Neural crest cell (in vitro differentiated cells): ENCODE measurements at places on chromosomes 11 and 22. TPM values are rescaled to one million over a fixed set of nuclear protein-coding genes. Genes with fewer than 3 reads are reported as not detected.
A peak's percentile ranks its signal among the peaks of the same experiment; 100 is the strongest.

The INPP5J gene
- 4.5 and 4.7 TPM in 2 replicates for total RNA-seq

The TTLL1 gene
- 19.1 TPM in 2 replicates for total RNA-seq

DNA sequence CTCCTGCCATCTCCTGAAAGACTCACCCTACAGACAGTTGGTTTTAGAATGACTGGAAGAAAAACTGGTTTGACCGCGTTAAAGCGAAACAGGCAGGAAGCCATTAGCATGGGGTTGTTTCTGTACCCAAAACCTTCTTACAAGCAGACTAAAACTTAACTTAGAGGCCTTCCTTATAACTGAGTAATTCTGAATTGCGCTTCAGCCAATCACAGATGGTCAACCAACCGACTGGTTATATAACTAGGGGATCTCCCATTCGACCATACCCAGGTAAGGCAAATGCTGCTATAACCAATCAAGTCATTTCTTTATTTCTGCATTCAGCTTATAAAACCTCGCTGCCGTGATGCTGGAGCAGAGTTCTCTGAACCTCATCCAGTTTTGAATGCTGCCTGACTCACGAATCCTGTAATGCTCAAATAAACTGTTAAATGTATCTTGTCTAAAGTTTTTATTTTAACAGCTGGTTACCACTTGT lies 87.8 kb upstream of the DRD2 start:
- no peak overlapping the region for H3K27ac ChIP-seq
- peaks cover 25% of the 10 kb centered on the region for H3K4me1 ChIP-seq
- no peaks in the 10 kb centered on the region for H3K27me3 ChIP-seq

GRCh38 chr11:43738600-43739409 lies 58.3 kb downstream of the HSD17B12 start:
- peaks cover 43% of the 10 kb centered on the region for H3K4me1 ChIP-seq
- peaks cover 31% of the 10 kb centered on the region for H3K36me3 ChIP-seq
- no peak overlapping the region for H3K4me3 ChIP-seq
- H3K27me3 ChIP-seq, result no peaks in the 10 kb centered on the region
- no peak overlapping the region for H3K27ac ChIP-seq

DNA sequence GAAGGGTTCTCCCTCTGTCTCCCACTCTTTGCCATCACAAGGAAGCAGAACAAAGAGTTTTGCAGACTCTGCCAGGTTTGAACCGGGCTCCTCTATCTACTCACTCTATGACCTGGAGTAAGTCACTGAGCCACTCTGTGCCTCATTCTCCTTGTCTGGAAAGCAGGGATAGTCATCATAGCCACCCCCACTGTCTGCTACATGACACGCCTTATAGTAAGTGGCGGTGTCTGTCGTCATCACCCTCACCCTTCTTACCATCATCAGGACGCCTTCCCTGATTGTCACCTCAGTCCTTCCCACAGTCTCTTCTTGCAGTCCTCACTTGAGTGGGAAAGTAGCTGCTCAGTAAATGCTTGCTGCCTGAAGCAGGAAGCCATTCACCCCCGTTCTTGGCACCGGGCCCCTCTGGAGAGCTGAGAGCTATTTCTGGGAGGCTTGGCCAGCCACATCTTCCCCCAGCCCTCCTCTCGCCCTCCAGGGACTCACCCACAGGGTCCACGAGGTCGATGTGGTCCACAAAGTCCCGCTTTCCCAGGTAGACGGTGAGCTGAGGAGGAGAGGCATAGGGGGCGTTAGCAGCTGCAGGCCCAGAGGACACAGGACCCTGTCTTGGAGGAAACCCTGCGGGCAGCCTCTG lies 46.4 kb downstream of the TPBGL start:
- H3K4me1 ChIP-seq, result peaks cover 7% of the 10 kb centered on the region
- no peaks in the 10 kb centered on the region for H3K27me3 ChIP-seq
- peaks cover 3% of the 10 kb centered on the region for H3K36me3 ChIP-seq
- no peak overlapping the region for H3K4me3 ChIP-seq

DNA sequence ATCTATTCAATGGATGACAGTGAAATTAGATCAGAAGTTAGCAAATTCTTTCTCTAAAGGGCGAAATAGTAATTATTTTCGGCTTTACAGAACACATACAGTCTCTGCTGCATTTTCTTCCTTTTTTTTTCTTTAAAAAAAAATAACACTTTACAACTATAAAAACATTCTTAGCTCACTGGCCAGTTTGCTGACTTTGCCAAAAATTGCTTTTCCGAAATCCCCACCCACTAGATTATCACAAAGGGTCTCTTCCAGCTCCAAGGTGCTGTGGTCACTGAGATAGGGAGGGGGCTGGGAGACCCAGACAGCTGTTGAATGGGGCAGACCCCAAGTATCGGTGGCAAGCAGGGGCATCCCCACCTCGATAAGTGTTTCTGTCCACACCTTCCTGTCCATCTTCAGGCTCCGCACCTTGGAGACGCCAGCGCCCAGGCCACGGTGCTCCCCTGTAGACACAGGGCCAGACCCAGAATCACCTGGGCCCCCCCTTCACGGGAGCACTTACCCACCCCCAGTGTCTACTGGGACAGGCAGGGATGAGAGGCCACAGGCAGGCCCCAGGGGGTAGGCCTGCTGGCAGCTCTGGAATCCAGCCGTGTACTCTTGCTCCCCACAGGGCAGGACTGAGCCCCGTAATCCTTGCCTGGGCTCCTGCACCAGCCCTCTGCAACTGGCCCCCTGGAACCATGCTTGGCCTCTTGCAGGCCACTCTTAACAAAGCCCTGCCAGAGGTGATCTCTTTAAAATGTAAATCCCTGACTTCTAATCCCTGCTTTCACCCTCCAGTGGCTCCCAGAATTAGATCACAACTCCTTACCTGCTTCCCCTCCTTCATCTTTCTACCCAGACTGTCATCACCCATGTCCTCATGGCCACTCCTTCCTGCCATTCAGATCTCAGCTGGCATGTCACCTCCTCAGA lies 31.5 kb upstream of the PDE2A start:
- no peaks in the 10 kb centered on the region for H3K27me3 ChIP-seq
- DNase-seq, result no peak
- H3K36me3 ChIP-seq, result no peaks in the 10 kb centered on the region
- H3K4me1 ChIP-seq, result peaks cover 12% of the 10 kb centered on the region
- peak overlapping the region; percentile 88 for H3K27ac ChIP-seq
- H3K4me3 ChIP-seq, result no peak overlapping the region

DNA sequence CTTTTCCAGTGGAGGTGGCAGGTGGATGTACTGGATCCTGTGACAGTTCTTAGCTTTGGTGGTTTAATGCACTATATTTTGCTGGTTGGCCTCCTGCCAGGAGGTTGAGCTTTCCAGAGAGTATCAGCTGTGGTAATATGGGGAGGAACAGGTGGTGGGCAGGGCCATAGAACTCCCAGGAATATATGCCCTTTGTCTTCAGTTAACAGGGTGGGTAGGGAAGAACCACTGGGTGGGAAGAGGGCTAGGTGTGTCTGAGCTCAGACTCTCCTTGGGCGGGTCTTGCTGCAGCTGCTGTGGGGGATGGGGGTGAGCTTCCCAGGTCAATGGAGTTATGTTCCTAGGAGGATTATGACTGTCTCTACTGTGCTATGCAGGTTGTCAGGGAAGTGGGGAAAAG lies 203.8 kb downstream of the DLG2 start:
- no peaks in the 10 kb centered on the region for H3K4me1 ChIP-seq
- H3K27ac ChIP-seq, result no peak overlapping the region
- H3K36me3 ChIP-seq, result peaks cover 12% of the 10 kb centered on the region
- no peak for DNase-seq
- H3K4me3 ChIP-seq, result no peak overlapping the region
- no peaks in the 10 kb centered on the region for H3K27me3 ChIP-seq

- DNase-seq, result no peak
- no peak overlapping the region for H3K4me3 ChIP-seq
- H3K36me3 ChIP-seq, result peaks cover 3% of the 10 kb centered on the region
- no peak overlapping the region for H3K27ac ChIP-seq
- H3K4me1 ChIP-seq, result peaks cover 7% of the 10 kb centered on the region
These were observed 97.1 kb downstream of the CD44 start for GRCh38 chr11:35235936-35236666.
